Ascending aorta (tissue), 2 donors: ENCODE measurements at places on chromosomes 12 and 14. TPM values are rescaled to one million over a fixed set of nuclear protein-coding genes. Genes with fewer than 3 reads are reported as not detected.
A peak's percentile ranks its signal among the peaks of the same experiment; 100 is the strongest.

DNA sequence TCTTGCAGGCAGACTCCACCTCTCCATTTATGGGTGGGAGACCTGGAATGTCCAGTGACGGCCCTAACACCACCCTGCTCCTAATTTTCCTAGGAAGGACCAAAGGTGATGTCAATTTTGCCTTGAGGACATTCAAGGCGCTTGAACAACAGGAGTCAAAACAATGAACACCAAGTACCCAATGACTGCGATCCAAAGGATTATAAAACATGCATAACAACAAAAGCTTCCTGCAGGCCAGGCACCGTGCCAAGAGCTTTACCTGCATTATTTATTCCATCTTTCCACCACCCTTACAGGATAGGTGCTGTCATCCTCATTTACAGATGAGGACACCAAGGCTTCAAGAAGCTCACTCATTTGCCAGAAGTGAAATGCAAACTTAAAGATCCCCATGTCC lies 15.2 kb upstream of the FOXN3 start:
- no peak for DNase-seq

DNA sequence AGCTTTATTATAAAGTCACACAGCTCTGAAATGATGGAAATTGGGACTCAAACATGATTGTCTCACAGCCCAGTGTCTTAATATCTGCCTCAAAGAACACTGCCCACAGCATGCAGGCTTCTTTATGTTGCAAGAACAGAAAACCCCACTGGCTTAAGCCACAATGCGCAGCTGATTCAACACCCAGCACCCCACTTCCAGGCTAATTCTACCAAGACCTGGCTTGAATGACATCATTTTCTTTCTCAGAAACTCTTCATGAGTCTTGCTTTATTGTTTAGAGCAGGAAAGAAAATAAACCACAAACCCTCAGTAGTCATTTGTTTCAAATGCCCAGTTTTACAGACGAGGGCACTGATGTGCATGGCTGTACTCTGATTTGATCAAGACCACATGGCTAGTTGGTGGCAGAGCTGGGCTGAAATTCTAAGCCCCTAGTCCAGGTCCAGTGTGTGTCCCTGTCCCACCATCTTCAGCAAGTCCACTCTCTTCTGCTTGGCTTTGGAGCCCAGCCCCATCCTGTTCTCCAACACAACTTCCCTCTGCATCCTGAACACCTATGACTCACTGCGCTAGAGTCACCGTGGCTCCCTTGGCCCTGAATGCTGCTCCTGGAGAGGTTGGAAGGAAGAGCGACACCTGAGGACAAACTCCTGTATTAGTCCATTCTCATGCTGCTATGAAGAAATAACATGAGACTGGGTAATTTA lies 50.3 kb upstream of the SRSF5 start:
- peak; percentile 79 for DNase-seq

DNA sequence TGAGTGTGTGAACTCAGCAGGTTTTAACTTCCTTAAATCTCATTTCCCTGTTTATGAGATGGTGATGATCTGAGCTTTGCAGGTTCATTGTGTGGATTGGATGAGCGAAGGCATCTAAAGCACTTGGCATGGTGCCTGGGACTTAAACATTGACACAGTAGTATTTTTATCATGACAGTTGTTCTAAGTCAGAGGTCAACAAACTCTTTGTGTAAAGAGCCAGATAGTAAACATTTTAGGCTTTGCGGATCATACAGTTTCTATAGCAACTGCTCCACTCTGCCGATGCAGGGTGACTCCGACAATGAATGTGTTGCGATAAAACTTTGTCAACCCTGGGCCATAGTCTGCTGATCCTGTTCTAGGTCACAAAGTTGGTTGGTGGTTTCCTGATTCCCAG lies 25.2 kb downstream of the SLC24A4 start:
- DNase-seq, result no peak

DNA sequence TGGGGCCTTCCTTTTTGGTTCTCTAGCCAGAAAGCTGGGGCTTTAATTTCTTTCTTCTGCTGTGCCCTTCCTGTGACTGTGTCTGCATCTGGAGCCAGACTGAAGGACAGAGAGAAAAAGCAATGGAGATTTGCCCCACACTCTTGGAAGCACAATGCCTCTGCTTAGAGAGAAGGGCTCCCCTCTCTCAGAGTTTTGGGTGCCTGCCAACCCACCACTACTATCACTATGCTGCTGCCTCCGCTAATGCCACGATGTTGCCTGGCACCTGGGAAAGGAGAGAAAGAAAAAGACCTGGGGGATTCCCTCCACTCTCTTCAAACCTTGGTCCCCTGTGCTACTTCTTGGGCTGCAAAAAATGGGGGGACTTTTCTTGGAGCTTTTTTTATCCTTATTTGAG lies 52.6 kb downstream of the TMEM260 start:
- DNase-seq, result no peak

DNA sequence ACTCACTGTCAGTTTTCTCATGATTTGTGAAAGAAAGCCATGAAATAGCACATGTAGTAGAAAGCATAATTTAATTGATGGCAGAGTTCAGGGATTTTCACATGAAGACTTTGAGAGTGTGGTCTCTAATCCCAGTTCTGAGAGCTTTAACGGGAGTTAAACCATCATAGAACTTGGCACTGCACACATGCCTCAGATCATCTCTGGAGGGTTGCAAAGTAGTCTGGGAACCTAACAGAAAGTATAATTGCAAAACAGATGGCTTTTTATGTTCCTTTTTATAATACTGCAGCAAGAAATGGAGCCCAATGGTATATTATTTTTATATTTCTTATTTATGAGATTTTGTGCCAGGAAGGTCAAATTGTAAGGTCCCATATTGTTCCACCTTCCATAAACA lies 77.9 kb downstream of the BHLHE41 start:
- DNase-seq, result no peak

GRCh38 chr12:33438851-33439586 lies 600 bp downstream of the SYT10 start:
- no peak for DNase-seq

Gene C3AR1
- 2.0 TPM for total RNA-seq

Gene RASSF8
- total RNA-seq, result 92.1 TPM

Gene C12orf54
- not detected for total RNA-seq

Gene VRTN
- not detected for total RNA-seq
